Sigmoid colon (tissue), 7 donors: ENCODE measurements at places on chromosomes 4 and X. TPM values are rescaled to one million over a fixed set of nuclear protein-coding genes. Genes with fewer than 3 reads are reported as not detected.

DNA sequence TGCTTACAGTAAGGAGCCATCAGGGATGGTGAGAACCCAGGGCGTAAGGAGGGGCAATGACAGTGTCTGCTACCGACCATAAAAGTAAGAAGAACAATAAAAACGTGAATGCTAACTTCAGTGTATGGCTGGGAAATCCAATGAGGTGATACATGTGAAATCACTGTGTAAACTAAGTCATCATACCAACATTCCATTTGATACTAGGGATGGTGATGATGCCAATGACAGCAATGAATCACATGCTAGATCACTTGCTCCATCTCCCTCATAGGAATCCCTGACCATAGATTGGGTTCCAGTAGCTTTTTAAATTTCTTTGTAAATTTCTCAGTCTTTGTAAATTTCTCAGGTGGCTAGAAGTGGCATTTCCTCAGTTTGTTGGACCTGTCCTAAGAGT lies 146.3 kb downstream of the SMIM20 start:
- no peaks in the 10 kb centered on the region for H3K27me3 ChIP-seq
- H3K4me1 ChIP-seq: peaks cover 9% of the 10 kb centered on the region
- no peak overlapping the region for H3K27ac ChIP-seq
- H3K36me3 ChIP-seq: no peaks in the 10 kb centered on the region
- H3K4me3 ChIP-seq: no peak overlapping the region

DNA sequence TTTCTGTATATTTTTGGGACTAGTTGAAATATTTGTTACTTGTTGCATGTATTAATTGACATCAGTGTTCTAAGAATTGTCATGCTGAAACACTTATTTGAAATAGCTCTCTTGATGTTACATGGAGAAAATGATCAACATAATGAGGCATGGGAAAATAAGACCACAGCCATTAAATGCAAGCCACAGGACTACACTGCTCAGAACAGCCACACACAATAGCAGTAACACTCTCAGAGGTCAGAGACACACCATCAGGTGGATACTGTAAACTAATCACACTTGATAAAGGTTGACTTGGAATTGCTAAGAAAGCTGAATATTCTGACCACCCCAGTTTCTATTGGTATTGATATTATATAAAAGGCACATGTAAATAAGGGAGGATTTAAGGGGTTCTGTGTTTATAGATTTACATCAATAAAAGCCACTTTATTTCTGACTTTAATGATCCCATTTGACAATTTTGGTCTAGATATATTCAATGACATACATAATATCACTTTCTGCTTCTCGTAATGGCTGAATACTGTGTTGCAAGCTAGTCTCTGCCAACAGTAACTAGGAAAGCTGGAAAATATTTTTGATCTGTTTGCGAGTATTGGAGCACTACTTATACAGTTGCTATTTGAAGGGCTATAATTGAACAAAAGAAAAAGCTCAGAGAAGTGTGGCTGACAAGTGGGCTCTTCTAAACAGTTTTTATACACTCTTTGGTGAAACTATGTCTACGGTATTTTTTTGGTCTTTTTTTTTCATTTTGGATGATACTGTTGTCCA lies 876.5 kb upstream of the INTU start:
- no peaks in the 10 kb centered on the region for H3K36me3 ChIP-seq
- no peak for DNase-seq
- no peak overlapping the region for H3K27ac ChIP-seq
- H3K27me3 ChIP-seq: no peaks in the 10 kb centered on the region

IBSP gene
- total RNA-seq: not detected

DNA sequence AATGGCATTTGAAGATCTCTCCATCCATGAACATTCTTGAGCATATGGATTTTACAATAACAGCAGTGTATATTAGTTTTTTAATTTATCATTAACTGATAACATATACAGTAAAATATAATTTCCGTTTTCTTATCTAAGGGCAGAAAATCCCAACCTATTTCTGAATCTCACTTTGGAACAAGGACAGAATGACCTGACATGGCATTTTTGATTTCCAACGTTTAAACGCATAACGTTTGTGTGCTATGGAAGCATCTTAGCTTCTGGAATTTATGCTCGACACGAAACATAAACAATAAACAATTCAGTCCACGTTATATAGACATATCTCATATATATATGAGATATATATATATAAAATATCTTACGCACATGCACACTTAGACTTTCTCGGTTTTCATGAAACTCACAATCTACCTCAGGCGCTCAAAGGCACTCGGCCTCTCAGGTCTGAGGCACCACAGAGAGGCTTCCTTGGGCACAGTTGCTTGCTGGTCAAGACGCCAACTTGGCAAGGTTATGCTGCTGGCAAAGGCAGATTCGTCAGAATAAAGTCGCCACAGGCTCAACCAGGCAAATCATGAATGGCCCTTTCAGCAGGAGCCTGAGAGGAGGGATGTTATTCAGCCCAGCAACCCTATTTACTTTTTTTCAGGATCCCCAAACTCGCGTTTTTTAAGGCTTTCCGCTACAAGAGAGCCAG lies 1.0 kb upstream of the UGT8 start:
- H3K4me3 ChIP-seq: peak overlapping the region; percentile 47
- peaks cover 5% of the 10 kb centered on the region for H3K4me1 ChIP-seq
- no peak overlapping the region for H3K27ac ChIP-seq
- no peak for DNase-seq
- peaks cover 8% of the 10 kb centered on the region for H3K27me3 ChIP-seq
- no peaks in the 10 kb centered on the region for H3K36me3 ChIP-seq

DNA sequence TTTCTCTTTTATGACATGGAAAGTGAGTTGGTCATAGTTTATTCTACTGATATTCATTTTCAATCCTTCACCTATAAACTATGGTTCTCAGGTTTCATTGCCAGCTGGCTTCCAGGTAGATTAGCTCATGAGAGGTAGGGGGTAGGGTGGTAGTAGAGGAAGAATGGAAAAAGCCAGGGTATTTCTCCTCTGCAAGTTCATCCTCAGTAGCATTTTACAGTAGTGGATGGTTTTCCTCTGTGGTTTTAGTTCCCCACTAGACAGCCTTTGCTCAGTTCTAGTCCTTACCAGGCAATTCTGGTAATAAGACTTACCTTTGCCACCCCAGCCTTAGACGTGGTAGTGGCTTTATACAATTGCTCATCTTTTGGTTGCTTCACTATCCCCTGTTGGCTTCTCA lies 8.9 kb upstream of the NAA11 start:
- no peak for DNase-seq
- no peaks in the 10 kb centered on the region for H3K27me3 ChIP-seq
- no peaks in the 10 kb centered on the region for H3K4me1 ChIP-seq
- no peaks in the 10 kb centered on the region for H3K36me3 ChIP-seq
- H3K27ac ChIP-seq: no peak overlapping the region

- H3K27ac ChIP-seq: peak overlapping the region; percentile 39
- peaks cover 28% of the 10 kb centered on the region for H3K4me1 ChIP-seq
- no peaks in the 10 kb centered on the region for H3K36me3 ChIP-seq
- peak; percentile 72 for DNase-seq
- H3K4me3 ChIP-seq: no peak overlapping the region
- no peaks in the 10 kb centered on the region for H3K27me3 ChIP-seq
Observed at GRCh38 chr4:88803600-88804096, 106.0 kb upstream of the NAP1L5 start.

GRCh38 chr4:11881364-11881763 lies 452.7 kb upstream of the HS3ST1 start:
- no peaks in the 10 kb centered on the region for H3K27me3 ChIP-seq
- H3K27ac ChIP-seq: no peak overlapping the region
- no peaks in the 10 kb centered on the region for H3K36me3 ChIP-seq

- no peak for DNase-seq
- H3K36me3 ChIP-seq: no peaks in the 10 kb centered on the region
- no peaks in the 10 kb centered on the region for H3K4me1 ChIP-seq
Observed at GRCh38 chrX:39248330-39248729, 447.1 kb downstream of the MID1IP1 start.

GRCh38 chr4:4962928-4963327 lies 56.3 kb downstream of the CYTL1 start:
- no peak overlapping the region for H3K4me3 ChIP-seq
- no peak overlapping the region for H3K27ac ChIP-seq
- no peaks in the 10 kb centered on the region for H3K36me3 ChIP-seq

CYP4V2 gene
- total RNA-seq: 30.0 TPM

DNA sequence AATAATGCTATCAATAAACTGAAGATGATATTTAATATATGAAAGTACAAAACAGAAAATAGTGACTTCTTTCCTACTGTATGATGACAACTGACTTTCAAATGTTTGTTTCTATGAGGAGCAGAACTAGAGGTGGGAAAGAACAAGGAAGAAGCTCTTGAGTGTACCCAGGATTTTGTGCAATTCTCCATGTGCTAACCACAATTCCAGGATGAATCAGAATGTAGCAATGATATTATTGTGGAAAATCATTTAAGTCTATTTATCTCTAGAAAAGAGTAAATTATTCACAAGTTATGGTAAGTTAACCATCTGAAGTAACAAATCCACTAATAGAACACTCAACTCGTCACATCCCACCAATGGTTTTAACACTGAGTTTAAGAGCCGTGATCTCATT lies 324.1 kb upstream of the EMCN start:
- no peaks in the 10 kb centered on the region for H3K36me3 ChIP-seq
- H3K4me1 ChIP-seq: no peaks in the 10 kb centered on the region
- no peak overlapping the region for H3K27ac ChIP-seq

DNA sequence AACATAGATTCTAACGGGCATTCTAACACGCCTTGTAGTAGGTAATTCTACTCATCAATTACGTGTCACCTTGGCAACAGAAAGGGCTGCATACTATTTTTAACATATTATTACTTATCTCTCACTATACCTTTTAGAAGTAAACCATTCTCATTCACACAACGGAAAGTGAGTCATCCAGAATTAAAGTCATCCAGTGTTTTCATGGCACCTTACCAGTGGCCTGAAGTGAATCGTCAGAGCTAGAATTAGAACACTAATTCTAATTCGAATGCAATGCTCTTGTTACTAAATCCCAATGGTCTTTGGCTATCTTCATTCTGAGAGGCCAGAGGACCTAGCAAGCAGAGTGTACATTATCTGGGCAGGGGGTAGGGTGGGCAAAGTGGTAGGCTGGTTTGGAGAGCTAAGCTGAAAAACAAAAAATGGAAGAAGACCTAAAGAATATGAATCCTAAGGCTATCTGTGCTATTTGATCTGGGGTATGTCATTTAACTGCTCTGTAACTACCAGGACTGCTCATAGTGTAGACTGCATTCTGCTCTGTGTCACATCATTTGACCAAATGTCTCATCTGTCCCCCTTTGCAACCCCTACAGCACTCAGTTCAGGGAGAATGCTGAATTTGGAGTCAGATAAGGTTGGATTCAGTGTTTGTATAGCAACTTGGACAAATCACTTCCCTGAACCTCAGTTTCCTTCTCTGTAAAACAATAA lies 96.5 kb downstream of the HDAC8 start:
- no peaks in the 10 kb centered on the region for H3K27me3 ChIP-seq
- H3K4me3 ChIP-seq: no peak overlapping the region
- H3K36me3 ChIP-seq: no peaks in the 10 kb centered on the region
- no peaks in the 10 kb centered on the region for H3K4me1 ChIP-seq
- no peak overlapping the region for H3K27ac ChIP-seq

GPRIN3 gene
- 1.8 TPM for total RNA-seq

XAGE2 gene
- total RNA-seq: not detected

DDX53 gene
- not detected for total RNA-seq

- no peaks in the 10 kb centered on the region for H3K36me3 ChIP-seq
- H3K27me3 ChIP-seq: no peaks in the 10 kb centered on the region
- peak; percentile 34 for DNase-seq
- H3K4me3 ChIP-seq: no peak overlapping the region
- no peaks in the 10 kb centered on the region for H3K4me1 ChIP-seq
Observed at GRCh38 chr4:2337131-2337723, 75.3 kb upstream of the MXD4 start.

CD38 gene
- total RNA-seq: 6.0 TPM

DNA sequence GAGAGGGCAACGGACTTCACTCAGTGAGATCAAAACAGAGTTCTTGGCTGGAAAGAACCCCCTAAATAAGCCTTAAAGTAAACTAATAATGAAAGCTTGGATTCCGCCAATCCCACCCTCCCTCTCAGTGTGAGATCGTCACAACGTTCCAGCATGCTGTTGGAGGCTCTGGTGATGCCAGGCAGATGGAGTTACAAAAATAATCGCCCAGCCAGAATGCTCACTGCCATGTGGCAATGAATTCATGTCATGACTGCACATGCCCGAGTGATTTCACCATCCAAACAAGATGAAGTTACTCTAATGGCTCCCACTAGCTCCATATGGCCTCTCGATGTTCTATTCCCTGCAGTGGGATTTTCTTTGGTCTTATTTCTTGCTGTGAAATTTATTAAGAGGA lies 248.0 kb downstream of the SPATA18 start:
- H3K27me3 ChIP-seq: no peaks in the 10 kb centered on the region
- no peak for DNase-seq
- H3K4me1 ChIP-seq: no peaks in the 10 kb centered on the region
- no peaks in the 10 kb centered on the region for H3K36me3 ChIP-seq
- H3K27ac ChIP-seq: no peak overlapping the region

LINC00632 gene
- 44.9 TPM for total RNA-seq

DNA sequence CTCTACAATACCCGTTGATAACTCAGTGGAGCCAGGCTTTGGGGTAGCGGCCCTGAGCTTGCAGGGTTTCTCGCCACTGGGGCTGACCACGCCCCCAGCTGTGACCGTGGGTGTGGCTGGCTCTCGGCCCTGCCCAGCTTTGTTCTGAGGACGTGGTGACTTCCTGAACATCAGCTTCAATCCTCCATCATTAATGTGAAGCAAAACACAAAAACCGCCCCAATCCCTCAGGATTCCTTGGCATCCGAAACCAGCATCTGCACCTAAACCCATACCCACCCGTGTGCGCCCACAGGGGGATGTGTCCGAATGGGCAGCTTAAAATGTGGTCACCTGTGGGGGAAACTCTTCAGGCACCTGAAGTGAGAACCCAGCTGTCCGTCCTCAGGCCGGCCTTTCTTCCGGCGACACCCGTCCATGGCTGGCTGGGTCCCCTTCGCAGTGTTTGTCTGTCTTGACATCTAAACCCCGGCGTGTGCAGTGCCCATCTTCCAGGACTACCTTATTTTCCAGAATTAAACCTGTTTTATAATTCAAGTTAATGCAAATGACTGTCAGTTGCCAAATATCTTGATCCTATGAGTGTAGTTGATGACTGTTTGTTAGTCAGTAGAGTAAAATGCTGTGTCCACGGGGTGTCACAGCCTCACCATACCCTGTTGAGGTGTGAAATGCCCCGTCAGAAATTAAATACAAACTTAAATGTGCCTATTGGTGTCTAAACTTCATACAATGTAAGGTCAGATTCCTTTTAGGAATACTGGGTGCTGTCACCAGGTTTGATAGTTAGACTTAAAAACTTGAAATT lies 27.3 kb downstream of the NELFA start:
- H3K27me3 ChIP-seq: no peaks in the 10 kb centered on the region
- H3K4me1 ChIP-seq: no peaks in the 10 kb centered on the region
- no peak overlapping the region for H3K4me3 ChIP-seq
- no peak overlapping the region for H3K27ac ChIP-seq
- no peak for DNase-seq

TGIF2LX gene
- total RNA-seq: not detected

CXorf65 gene
- not detected for total RNA-seq

DNA sequence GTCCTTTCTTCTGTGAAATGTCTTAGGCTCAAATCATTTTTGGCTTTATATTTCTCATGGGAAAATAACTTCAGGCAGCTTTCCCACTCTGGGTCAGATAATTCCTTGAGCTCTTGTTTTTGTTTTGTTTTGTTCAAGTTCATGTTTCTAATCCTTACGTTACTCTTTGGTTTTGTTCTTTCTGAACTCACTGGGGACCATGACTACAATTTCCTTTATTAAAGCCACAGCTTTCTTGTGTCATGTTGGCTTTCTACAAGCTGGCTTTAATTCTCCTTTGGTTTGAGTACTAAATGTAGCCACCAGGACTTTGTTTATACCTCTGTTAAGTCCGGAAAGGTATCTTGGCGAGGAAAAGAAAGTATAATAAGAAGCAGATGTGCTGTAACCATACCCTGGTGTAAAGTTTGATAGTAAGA lies 30.8 kb upstream of the ANXA3 start:
- DNase-seq: no peak
- H3K27me3 ChIP-seq: no peaks in the 10 kb centered on the region
- no peak overlapping the region for H3K27ac ChIP-seq
- H3K4me1 ChIP-seq: no peaks in the 10 kb centered on the region

CXCL10 gene
- not detected for total RNA-seq
